ENCODE measurements at places on chromosomes 2 and 18. TPM values are rescaled to one million over a fixed set of nuclear protein-coding genes. Genes with fewer than 3 reads are reported as not detected.

Gene TCF7L1
- total RNA-seq, result 30.8 TPM

Gene COL4A3
- total RNA-seq, result not detected

GRCh38 chr2:212928681-212929080 lies 222.7 kb downstream of the IKZF2 start:
- DNase-seq, result no peak
- H3K4me3 ChIP-seq, result no peak overlapping the region
- H3K36me3 ChIP-seq, result no peaks in the 10 kb centered on the region
- no peak overlapping the region for H3K27ac ChIP-seq
- no peaks in the 10 kb centered on the region for H3K27me3 ChIP-seq

GRCh38 chr18:26723981-26724380 lies 141.5 kb downstream of the AQP4 start:
- H3K27ac ChIP-seq, result no peak overlapping the region
- H3K27me3 ChIP-seq, result no peaks in the 10 kb centered on the region
- no peak overlapping the region for H3K4me3 ChIP-seq
- no peaks in the 10 kb centered on the region for H3K4me1 ChIP-seq

DNA sequence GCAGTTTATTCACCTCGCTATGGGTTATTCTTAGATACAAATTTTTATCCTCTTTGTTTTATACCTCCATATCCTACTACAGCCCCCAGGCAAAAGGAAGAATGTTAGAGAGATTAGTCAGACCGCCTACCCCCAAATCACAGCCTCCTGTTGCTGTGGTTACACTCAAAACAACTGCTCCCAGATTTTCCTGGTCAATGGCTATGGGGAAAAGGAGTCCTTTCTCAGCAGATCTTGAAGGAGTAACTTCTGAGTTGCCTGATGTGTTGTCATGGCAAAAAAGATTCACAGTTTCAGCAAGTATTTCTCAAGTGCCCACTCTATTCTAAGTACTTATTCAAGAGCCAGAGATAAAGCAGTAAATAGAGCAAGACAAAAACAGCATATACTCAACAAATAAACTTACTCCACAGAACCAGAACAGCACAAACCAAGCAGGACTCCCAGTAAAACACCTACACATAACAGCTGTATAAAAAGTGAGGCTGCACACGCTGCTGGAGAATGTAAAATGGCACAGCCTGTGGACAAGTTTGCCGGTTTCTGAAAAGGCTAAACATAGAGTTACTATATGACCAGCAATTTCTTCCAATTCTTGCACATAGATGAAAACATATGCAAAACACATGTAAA lies 104.8 kb downstream of the NOL10 start:
- peaks cover 7% of the 10 kb centered on the region for H3K36me3 ChIP-seq
- peaks cover 16% of the 10 kb centered on the region for H3K4me1 ChIP-seq
- H3K4me3 ChIP-seq, result no peak overlapping the region
- peak; percentile 94 for DNase-seq
- H3K27ac ChIP-seq, result peak overlapping the region; percentile 95
- H3K27me3 ChIP-seq, result no peaks in the 10 kb centered on the region

DNA sequence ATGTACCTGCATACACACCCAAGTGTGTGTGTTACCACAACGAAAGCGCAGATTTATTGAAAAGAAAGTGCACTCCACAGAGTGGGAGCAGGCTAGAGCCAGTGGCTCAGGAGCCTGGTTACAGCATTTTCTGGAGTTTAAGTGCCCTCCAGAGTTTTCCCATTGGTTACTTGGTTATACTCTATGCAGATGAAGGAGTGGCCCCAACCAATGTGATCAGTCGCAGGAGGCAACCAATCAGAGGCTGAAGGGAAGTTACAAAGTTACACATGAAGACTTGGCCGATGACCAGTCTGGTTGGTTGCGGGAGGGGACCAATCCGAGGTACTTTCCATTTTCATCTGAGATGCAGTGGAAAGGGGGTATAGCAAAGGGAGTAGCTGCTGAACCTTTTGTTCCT lies 13.5 kb upstream of the PRLH start:
- DNase-seq, result no peak
- no peaks in the 10 kb centered on the region for H3K4me1 ChIP-seq
- no peak overlapping the region for H3K27ac ChIP-seq
- no peaks in the 10 kb centered on the region for H3K27me3 ChIP-seq
- no peak overlapping the region for H3K4me3 ChIP-seq

- DNase-seq, result peak; percentile 93
- H3K4me3 ChIP-seq, result no peak overlapping the region
- peaks cover 15% of the 10 kb centered on the region for H3K4me1 ChIP-seq
- H3K27ac ChIP-seq, result peak overlapping the region; percentile 75
Observed at GRCh38 chr2:42314892-42315468, 46.0 kb downstream of the COX7A2L start.

GRCh38 chr2:64985447-64985846 lies 3.8 kb upstream of the SLC1A4 start:
- no peaks in the 10 kb centered on the region for H3K36me3 ChIP-seq
- H3K4me1 ChIP-seq, result peaks cover 17% of the 10 kb centered on the region
- H3K27ac ChIP-seq, result no peak overlapping the region

DNA sequence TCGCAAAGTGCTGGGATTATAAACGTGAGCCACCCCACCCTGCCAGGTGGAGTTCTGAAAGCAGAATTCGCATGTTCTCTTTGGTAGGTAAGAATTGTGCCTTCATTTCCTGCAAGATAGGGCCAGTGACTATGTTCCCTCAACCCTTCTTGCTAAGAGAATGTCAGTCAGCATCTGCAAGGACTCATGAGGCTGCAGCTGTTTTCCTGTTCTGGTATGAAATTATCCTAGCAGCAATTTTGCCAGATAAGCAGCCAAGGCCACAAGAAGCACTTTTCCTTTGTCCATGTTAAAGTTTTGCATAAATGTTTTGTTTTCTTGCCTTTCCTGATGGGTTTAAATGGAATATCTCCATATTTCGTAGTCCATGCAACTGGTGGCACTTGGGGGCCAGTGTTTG lies 6.8 kb upstream of the ARHGAP28 start:
- H3K4me3 ChIP-seq, result no peak overlapping the region
- no peaks in the 10 kb centered on the region for H3K36me3 ChIP-seq
- H3K27me3 ChIP-seq, result no peaks in the 10 kb centered on the region
- DNase-seq, result no peak
- H3K27ac ChIP-seq, result no peak overlapping the region
- no peaks in the 10 kb centered on the region for H3K4me1 ChIP-seq

- no peak overlapping the region for H3K4me3 ChIP-seq
- H3K27ac ChIP-seq, result peak overlapping the region; percentile 40
- peak; percentile 86 for DNase-seq
- H3K4me1 ChIP-seq, result peaks cover 28% of the 10 kb centered on the region
- no peaks in the 10 kb centered on the region for H3K36me3 ChIP-seq
Observed at GRCh38 chr2:226475650-226476049, 324.0 kb downstream of the IRS1 start.

DNA sequence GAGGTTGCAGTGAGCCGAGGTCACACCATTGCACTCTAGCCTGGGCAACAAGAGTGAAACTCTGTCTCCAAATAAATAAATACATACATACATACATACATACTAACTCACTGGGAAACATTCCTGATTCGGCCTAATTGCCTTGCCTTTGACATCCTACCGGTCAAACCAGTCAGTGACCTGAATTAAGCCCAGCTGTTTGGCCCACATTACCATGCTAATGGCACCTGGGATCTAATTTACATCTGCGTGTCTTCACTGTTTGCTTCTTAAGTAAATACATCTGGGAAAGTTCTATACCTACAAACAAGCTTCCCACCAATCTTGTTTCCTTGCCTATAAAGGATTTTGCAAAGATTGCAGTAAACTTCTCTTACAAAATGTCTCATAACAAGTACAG lies 230.2 kb upstream of the ZC3H15 start:
- H3K4me3 ChIP-seq, result no peak overlapping the region
- no peaks in the 10 kb centered on the region for H3K4me1 ChIP-seq
- no peaks in the 10 kb centered on the region for H3K27me3 ChIP-seq
- no peak overlapping the region for H3K27ac ChIP-seq
- DNase-seq, result no peak
- H3K36me3 ChIP-seq, result no peaks in the 10 kb centered on the region

DNA sequence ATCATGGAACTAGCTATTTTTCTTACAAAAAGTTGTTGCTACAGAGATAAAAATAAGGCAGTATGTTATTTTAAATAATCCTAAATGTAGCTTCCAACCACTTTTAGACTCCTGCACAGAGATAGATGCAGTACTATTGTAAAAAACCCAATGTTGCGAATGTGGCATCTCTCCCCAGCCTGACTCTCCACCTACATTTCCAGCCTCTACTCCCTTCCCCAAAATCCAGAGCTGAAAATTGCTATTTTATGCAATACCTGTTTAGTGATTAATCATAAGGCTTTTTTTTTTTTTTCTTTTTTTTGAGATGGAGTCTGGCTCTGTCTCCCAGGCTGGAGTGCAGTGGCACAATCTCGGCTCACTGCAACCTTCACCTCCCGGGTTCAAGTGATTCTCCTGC lies 39.4 kb downstream of the SPRED2 start:
- DNase-seq, result no peak
- H3K27ac ChIP-seq, result no peak overlapping the region
- peaks cover 23% of the 10 kb centered on the region for H3K4me1 ChIP-seq
- H3K27me3 ChIP-seq, result no peaks in the 10 kb centered on the region
- no peaks in the 10 kb centered on the region for H3K36me3 ChIP-seq

DNA sequence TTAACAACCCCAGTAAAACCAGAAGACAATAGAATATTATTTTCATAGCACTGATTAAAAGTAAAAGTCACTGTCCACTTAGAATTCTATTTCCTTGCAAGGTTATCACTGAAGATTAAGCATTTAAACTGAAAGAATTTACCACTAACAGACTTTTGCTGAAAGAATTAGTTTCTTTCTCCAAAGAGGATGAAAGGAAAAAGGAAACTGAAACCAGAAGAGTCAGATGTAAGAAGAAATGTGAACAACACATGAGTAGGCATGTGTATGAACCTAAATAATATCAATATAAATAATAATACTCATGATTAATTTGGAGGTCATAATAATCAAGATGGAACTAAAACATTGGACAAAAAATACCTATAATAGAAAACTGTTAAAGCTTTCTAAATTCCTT lies 82.4 kb upstream of the KLHL29 start:
- H3K27me3 ChIP-seq, result no peaks in the 10 kb centered on the region
- H3K27ac ChIP-seq, result no peak overlapping the region
- DNase-seq, result no peak
- no peak overlapping the region for H3K4me3 ChIP-seq

GRCh38 chr2:235529621-235530020 lies 35.8 kb downstream of the AGAP1 start:
- no peaks in the 10 kb centered on the region for H3K27me3 ChIP-seq
- no peak for DNase-seq
- H3K4me3 ChIP-seq, result no peak overlapping the region
- no peaks in the 10 kb centered on the region for H3K4me1 ChIP-seq
- no peaks in the 10 kb centered on the region for H3K36me3 ChIP-seq
